Mesothelial cell of epicardium (in vitro differentiated cells): ENCODE measurements at places on chromosomes 2 and 18.

DNA sequence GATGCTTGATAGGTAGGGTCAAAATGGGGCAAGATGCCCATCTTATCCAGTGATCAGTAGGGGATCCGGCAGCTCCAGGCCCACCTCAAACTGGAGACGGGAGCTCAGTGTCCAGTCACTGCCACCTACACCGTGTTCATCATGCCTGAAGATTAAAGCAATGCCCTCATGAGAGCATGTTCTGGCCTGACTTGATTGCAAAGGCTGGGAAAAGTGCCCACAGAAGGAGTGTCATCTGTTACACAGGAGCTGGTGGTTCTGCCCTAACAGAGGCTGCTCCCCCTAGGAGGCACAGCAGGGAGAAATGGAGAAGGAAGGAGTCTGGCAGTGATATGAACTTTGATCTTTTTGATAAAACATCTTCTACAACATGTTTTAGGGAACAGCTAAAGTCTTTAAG is 92.3 kb downstream of the CCBE1 start:
- no peak for DNase-seq

DNA sequence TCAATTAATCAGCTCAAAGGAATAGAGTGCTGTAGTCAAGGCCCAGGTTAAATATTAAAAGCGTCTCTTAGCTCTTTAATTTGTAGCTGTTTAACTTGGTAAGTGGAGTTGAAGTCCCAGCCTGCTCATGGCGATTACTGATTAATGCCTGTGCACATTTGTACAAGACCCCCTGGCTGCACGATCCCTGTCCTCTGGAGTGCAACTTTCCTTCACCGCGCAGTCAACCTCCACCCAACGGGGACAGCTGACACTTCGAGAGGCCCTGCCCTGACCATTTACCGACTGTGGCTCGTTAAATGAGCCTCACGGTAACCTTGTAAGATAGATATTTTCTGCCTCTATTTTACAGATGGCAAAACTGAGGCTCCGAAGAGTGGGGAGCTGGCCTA is 5.5 kb upstream of the CYS1 start:
- DNase-seq: no peak

DNA sequence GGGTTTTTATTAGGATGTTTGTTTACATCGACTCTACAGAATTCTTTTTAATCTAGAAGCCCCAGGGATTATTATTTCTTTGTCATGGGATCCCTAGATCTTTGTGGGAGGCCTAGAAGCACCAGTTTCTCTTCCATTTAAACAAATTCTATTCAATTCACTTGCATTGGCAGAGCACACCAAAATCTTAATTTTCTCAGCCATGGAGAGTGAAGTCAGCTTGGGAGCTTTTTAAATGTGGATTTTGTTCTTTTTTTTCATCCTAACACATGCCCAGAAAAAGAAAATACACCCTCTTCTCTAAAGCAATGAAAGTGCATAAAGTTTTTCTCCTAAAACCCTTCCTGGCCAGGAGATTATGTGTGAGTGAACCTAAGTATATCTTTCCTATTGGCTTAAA is 38.5 kb downstream of the CDCA7 start:
- DNase-seq: no peak

DNA sequence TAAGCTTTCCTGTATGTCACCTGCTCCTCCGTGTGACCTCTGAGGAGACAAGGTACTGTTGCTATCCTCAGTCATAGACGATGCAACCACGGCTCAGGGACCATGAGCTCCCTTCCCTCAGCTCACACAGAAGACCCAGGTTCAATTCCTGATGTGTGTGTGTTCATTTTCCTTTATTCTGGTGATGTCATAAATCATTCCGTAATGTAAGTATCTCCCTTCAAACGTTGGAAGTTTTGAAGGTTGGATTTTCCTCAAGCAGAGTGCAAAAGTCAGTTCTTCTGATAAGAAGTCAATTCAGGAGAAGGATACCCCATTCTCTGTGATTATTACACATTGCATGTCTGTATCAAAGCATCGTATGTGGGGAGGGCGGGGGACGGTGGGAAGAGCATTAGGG is 118.9 kb upstream of the FAM136A start:
- DNase-seq: no peak

DNA sequence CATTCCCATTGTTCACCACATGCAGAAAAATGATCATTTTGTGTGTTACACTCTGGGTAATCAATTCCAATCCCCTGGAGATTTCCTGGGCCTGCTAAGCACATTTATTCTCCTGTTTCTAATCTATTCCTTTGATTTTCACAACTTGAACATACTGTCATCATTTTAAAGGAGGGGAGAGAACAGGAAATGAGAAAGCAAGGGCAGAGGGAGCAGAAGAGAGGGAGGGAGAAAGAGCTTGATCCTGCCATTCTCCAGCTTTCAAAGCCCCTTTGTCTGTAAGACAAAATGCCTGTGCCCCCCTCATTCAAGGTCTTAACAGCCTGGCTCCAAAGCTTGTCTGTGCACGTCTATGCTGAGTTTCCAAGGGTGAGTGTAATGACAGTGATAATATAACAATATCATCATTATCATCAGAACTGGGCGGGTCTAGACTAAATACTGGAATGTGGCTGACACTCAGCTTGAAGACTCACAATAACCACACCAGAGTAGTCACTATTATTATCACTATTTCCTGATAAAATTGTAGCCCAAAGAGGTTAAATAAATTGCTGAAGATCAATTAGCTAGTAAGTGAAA is 164.4 kb upstream of the KLHL29 start:
- no peak for DNase-seq

DNA sequence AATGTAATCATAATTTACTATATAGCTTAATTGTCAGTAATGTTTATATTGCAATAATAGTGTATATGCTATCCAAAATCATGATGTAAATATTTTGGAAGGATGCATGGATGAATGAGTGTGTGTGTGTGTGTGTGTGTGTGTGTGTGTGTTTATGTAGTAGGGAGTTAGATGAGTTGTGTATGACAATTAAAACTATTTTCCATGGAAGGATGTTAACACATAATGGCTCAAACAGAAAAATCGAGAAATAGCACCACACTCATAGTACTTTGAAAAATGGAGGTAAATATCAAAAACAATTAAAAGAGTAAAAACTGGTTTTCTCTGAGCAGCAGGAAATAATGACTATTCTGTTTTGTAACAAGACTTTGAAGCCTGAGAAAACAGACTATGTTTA is 8.1 kb upstream of the IL36A start:
- DNase-seq: no peak
